Smooth muscle cell of the brain vasculature (primary cell): ENCODE measurements at places on chromosomes 12 and 14.
A peak's percentile ranks its signal among the peaks of the same experiment; 100 is the strongest.

GRCh38 chr12:64701283-64701682, 57.9 kb downstream of the GNS start:
- DNase-seq: no peak

DNA sequence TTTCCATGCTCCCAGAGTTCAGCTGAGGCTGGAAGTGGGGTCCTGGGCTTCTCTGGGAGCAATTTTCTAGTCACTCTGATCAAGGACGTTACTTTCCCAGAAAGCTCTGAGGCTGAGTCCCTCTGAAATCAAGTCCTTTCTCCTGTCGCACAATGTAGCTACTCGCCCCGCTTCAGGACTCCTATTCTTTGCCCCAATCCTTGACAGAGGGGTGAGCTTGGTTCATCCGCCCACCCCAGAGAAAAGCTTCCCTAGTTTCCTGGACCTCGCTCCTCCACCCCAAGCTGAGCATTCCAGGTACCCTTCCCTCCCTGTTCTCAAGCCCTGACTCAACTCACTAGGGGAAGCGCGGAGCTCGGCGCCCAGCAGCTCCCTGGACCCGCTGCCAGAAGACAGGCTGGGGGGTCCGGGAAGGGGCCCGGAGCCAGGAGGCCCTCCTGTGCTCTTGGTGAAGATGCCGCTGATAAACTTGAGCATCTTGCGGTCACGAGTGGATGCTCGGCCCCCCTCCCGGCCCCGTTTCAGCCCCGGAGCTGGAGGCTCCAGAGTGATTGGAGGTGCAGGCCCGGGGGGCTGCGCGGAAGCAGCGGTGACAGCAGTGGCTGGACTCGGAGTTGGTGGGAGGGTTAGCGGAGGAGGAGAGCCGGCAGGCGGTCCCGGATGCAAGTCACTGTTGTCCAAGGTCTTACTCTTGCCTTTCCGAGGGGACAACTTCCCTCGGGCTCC, 1.6 kb downstream of the AGAP2 start:
- DNase-seq: no peak

DNA sequence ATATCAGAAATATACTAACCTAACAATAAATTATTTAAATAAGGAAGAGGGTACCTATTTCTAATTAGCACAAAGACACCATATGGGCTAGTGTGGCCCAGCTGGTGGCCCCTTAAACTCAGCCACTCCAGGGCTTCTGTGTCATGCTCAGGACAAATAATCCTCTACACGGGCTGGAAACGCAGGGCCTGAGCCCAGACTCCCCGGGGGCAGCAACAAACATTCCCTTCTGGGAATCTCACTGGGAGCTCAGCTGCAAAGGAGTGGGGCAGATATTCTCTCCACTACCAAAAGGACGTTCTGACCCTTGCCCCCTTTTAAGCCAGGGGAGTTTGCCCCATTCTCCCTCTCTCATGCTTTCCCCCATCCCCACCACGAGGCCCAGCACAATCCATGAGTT, 43.7 kb upstream of the ELK3 start:
- no peak for DNase-seq

- no peak for DNase-seq
These were observed 94.6 kb upstream of the ALG10B start for GRCh38 chr12:38222011-38222410.

DNA sequence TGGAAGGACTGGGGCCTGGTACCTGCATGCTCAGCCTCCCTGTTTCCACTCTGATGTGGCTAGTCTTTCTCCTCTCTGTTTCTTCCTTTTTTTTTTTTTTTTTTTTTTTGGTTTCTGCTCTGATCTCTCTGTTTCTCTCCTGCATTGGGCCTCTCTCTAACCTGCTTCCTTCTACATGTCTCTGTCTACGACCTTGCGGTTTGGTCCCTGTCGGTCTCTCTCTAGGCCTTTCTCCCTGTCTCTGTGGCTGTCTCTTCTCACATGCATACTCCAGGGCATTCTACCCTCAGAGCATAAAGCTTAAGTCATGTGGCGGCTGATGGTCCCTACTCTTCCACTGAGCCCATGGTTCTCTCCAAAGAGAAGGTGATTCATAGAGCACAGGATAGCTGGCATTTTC, 1096.6 kb downstream of the BCL11B start:
- no peak for DNase-seq

- no peak for DNase-seq
These were observed 99.6 kb downstream of the LIN7A start for GRCh38 chr12:80838024-80838658.

DNA sequence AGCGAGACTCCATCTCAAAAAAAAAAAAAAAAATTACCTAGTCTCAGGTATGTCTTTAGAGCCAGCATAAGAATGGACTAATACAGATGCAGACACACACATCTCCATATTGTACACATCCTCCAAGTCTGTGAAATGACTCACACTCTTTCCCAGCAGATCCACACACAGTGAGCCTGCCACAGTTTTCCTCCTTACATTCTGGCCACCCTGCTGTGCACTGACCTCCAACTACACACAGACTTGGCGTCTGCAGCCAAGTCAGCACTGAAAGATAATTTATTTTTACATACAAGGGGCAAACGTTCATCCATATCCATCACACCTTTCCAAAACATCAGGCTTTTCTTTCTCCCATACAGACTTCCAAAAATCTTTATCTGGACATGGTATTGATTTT, 115.9 kb downstream of the SLC25A21 start:
- peak; percentile 78 for DNase-seq

DNA sequence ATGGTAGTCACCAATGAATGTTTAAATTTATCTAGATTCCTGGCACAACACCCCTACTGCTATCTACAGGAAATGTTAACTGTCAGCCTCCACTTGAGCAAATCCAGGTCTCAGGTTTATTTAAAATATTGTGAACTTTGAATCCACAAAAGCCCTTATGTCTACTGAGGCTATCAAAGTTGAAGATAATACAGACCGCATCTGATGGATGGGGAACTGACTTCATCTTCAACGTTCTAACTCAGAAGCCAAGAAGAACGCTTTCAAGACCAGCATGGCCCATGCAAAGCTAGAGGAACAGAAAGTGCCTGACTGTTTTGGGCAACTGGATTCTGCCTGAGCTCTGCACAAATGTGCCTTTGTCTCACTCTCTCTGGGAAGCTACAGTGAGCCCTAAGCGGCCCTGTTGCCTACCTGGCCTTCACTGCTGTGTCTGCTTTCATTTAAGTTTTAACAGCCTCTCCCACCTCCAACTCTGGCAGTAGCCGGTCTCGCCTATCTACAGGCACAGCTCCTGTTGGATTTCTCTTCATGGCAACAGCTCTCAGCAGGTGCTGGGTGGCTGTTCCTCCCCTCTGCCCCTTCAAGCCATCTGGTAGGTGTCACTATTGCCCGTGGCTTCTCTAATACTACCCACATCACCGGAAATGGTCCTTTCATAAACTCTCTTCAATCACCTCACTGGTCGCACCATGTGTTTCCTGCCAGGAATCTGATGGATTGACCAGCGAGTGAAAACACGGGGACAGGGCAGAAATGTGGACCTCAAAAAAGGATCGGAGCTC, 112.1 kb upstream of the OVCH1 start:
- DNase-seq: no peak

DNA sequence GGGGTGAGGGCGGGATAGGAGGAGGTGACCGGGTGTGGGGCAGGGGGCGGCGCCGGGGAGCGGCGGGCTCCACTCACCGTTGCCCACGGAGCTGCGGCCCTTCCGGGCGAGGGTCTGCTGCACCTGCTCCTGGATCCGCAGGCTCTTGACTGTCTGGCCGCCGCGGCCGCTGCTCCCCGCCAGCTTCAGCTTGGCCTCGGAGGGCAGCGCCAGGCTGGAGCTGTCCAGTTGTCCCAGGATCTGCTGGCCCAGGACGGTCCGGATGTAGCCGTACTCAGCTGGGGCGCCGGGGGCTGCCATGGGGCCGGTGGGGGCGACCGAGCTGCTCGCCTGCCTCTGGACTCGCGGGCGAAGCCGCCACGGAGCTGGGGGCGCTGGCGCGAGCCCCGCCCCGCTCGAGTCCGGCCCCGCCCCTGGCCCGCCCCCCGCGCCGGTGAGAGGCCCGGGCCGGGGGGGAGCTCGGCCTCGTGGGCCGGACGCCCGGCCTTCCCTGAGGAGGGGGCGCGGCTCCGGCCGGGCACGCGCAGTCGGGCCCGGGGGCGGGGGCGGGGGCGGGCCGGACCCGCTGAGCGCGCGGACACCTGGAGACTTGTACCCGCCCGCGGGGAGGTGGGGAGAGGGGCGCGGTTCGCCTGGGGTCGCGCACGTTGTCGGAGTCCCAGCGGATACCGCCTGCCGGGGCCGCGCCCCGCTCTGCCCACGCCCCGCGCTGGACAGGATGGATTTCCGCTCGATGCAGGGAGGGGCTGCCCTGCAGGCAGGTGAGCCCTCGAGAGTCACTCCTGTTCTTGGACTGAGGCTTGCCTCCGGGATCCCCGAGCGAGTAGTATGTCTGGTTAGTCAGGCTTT, at the start of gene PKP2:
Gene PKP2, minus strand, starts transcription at position 346 of the 849 bp plus-strand sequence. Its CDS starts 46 bp downstream, at position 300.
- no peak for DNase-seq

GRCh38 chr12:42935756-42936155, 346.2 kb upstream of the PRICKLE1 start:
- DNase-seq: no peak

DNA sequence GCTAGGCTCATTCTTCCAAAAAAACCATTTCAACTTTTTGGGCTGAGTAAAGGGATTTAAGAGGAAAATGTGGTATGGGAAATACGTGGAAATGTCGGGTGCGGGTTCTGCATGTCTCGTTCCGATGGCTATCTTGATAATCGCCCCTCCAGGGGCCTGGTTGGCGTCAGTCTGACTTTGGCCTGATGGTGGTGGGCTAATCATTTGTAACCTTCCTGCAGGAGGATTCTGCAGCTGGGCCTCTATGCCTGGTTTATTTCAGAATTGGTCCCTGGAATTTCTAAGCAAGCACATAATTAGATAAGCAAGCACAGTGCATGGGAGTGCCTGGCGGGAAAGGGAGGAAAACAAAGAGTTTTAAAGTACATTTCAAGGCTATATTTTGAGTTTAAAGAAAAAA, 14.8 kb upstream of the SLC4A8 start:
- no peak for DNase-seq

- DNase-seq: no peak
These were observed 244.8 kb downstream of the TMTC2 start for GRCh38 chr12:82931349-82932116.

GRCh38 chr12:53758081-53758729, 6.4 kb upstream of the CISTR start:
- DNase-seq: no peak

GRCh38 chr14:101823511-101824120, 62.1 kb downstream of the PPP2R5C start:
- DNase-seq: no peak

GRCh38 chr12:11786638-11787365, 137.3 kb downstream of the ETV6 start:
- DNase-seq: no peak

DNA sequence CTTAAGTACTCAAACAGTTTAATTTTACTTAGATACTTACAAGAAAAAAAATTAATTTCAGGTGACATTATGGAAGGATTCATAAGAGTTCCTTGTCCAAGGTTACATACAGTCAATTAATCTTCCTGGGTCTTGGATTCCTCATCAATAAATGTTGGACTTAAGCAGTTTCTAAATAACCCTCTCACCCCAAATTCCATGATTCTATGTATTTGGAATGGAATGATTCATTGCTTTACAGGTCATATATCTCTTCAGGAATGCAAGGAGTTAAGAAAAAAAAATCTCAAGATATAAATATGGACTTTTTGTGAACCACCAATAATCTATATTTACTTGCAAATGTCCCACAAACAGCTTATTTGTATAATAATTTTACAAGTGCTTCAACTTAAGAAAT, 84.2 kb upstream of the BMP4 start:
- DNase-seq: no peak

DNA sequence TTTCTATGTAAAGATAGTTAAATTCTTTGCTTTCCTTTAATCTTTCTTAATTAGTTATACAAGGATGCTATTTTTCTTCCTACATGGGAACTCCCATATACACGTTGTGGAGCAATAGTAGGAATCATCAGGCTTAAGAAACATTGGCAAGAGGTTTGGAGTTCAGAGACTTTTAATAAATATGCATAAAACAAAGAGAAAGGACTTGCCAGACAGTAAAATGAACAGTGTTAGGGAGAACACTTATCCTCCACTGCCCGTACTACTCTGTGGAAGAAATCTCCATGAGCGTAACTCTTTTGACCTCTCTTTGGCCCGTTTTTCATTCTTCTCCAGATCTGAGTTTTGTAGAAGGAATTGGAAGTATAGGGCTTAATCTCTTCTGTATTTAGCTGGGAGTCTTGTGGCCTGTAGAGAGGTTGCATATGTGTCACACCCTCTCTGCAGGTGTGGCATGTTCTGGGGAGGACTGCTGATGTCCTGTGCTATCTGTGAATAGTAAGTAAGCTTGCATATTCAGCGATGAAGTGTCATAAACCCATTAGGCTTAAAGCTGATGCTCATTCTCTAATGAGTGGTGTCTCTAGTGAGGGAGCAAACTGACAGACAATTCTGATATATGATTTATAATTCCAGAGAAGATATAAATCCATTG, 455.4 kb upstream of the FAR2 start:
- no peak for DNase-seq

GRCh38 chr12:47124451-47124850, 44.7 kb upstream of the AMIGO2 start:
- no peak for DNase-seq

- no peak for DNase-seq
These were observed 45.6 kb downstream of the ABCD2 start for GRCh38 chr12:39573971-39574370.

DNA sequence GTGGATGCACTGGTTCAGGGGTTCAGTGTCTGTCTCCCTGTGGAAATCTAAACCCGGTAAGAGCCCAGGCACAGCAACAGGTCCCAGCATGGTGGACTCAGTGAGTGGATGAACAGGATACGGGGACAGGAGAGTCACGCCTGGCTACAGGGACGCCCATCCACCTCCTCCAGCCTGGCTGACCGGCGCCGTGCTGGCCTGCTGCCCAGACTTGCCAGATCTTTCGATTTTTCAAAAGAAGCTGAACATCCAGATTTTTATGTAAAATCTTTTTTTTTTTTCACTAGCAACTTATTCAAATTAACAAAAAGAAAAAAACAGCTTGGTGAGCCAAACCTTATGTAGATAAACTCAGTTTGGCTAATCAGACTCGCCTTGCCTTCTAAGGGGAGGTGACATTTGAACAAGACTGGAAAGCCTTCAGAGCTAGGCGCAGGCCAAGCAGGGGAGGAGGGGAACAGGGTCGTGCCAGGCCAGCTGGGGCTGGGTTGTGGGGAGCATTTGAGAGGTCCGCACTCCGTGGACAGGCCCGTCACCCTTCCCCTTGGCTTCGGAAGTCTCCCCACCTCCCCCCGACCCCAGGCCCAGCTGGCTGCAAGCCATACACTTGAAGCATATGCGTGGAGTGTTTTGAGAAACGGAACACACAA, 87.8 kb upstream of the NCOR2 start:
- DNase-seq: no peak

GRCh38 chr12:67649570-67650387, 1.2 kb downstream of the DYRK2 start:
- no peak for DNase-seq

- DNase-seq: no peak
These were observed 36.9 kb downstream of the RHOJ start for GRCh38 chr14:63241096-63241495.

GRCh38 chr12:44397631-44398030, 478.5 kb downstream of the NELL2 start:
- DNase-seq: no peak

GRCh38 chr14:23097786-23098185, 2.5 kb downstream of the C14orf119 start:
- DNase-seq: no peak

GRCh38 chr14:61636291-61636690, 59.0 kb upstream of the HIF1A start:
- no peak for DNase-seq
